Chondrocyte (in vitro differentiated cells): ENCODE measurements at places on chromosomes 11 and 22.

GRCh38 chr11:116352881-116353280 is 419.9 kb downstream of the BUD13 start:
- no peak for DNase-seq

DNA sequence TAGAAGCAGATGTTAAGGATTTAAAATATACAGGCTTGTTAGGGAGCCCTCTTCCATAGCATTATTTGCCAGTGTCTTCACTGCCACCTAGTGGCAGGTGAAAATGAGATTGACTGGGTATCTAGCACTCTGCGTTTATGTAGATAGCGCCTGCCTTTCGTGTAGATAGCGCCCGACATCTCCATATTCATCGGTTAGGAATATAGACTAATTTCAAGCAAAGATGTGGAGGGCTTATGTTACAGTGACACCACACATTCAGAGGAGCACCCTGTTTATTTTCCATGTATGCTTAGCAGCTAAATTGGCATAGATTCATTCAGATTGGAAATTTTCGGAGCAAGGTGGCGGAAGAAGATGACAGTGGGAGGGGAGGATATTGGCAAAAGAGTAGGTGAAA is 72.0 kb downstream of the SLC5A12 start:
- no peak for DNase-seq

- DNase-seq = no peak
Measured at GRCh38 chr11:17518366-17518765, 25.9 kb downstream of the USH1C start.

DNA sequence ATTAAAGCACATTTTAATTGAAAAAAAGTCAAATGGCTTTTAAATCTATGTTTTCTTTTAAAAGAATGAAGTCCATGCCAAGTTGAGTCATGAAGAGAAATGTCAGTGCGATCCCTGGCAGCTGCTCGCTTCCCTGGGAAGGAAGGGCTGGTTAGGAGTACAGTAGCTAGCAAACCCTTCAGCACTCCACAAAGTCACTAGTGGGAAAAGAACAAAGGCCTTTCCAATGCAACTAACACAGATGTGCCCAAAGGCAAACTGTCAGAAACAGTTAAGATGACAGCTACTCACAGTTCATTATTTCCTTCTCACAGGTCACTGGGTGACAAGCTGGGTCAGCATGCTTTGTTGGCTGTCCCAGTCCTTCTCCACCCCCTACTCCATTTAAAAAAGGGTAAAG is 308.7 kb downstream of the DCDC1 start:
- DNase-seq = no peak

GRCh38 chr11:70935006-70935768 is 317.2 kb downstream of the SHANK2 start:
- no peak for DNase-seq

- peak; percentile 79 for DNase-seq
Measured at GRCh38 chr11:98566978-98567377, 453.8 kb upstream of the CNTN5 start.

- peak; percentile 56 for DNase-seq
Measured at GRCh38 chr11:69949327-69949726, 128.8 kb upstream of the ANO1 start.

GRCh38 chr11:133712051-133712560 is 133.2 kb downstream of the SPATA19 start:
- DNase-seq = no peak

- DNase-seq = no peak
Measured at GRCh38 chr22:25495285-25495684, 69.2 kb upstream of the GRK3 start.

DNA sequence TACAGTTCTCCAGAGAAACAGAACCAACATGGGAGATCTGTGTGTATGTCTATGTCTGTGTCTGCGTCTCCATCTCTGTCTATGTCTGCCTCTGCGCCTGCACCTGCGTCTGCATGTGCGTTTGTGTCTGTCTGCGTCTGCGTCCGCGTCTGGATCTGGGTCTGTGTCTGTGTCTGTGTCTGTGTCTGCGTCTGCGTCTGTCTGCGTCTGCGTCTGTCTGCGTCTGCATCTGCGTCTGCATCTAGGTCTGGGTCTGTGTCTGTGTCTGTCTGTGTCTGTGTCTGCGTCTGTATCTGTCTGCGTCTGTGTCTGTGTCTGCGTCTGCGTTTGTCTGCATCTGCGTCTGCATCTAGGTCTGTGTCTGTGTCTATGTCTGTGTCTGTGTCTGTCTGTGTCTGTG is 88.4 kb upstream of the SLC22A12 start:
- DNase-seq = no peak

DNA sequence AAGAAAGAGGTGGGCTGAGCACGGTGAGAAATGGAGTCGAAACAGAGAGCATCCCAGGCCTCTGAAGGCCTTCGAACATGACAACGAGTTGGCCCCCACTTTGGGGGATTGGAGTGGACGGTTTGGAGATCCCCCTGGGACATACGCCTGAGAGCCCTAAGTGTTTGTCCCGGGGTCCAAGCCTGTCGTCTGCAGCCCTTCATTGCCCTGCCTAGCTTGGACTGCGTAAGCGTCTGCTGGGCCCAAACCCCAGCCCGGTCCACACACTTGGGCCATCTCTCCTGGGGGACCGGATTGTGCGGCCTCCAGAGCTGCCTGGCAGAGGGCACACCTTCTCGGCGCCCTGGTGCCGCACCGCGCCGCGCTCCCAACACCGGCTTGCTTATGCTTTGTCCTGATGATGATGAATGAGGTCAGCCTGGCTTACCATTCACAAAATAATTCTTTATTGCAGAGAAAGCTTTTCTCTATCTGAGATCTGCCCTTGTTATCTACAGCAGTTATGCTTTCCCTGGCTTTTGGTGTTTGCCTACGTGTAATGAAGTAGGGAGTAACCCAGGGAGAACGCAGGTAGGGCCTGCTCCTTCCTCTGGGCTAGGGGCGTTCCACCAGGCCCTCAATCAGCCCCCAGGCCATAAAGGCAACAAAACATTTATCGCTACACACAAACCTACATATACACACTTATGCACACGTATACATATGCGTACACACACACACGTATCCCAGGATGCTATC is 85.9 kb upstream of the PPARA start:
- DNase-seq = peak; percentile 65

GRCh38 chr11:74577624-74578396 is 14.6 kb upstream of the POLD3 start:
- no peak for DNase-seq

- DNase-seq = no peak
Measured at GRCh38 chr11:84425673-84426072, 1139.5 kb upstream of the CCDC90B start.

GRCh38 chr11:65726660-65727059 is 6.1 kb upstream of the RNASEH2C start:
- no peak for DNase-seq

- DNase-seq = no peak
Measured at GRCh38 chr11:127506126-127506525, 505.6 kb upstream of the KIRREL3 start.

DNA sequence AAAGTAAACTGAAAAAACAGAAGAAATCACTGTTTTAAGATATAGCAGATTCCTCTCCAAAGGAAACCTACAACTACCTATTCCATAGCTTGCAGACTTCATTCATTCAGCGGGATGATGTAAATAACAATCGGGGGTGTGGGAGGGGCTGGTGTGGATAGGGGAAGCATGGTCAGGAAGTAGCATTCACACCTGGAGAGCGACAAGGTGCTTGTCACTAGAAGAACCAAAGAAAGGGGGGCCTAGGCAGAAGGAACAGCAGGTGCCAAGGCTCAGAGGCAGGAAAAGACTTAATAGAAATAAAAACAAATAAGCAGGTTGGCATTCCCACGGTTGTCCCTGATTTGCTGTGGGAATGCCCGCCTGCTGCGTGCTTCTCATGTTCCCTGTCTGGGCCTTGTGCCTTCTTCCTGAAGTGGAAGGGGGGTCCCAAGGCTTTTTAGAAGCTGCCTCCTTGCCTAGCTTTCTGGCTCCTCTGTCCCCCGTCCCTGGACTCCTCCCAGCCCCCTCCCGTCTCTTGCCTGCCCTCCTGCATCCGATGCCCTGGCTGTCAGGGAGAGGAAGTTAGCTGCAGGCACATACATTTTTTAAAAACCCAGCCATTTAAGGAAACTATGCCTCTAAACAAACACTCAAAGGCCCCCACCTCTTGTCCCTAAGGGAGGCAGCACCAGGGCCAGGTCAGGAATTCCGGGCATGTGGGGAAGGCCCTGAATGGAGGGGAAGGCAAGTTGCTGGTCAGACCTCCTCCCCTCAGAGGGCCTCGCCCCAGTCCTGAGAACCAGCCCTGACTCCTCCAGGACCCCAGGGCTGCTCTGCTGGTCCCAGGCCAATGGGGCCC is 54.7 kb upstream of the PRDM11 start:
- no peak for DNase-seq

- DNase-seq = no peak
Measured at GRCh38 chr11:82355313-82355823, 378.3 kb downstream of the FAM181B start.

- no peak for DNase-seq
Measured at GRCh38 chr11:81007046-81007445, 1566.2 kb upstream of the TENM4 start.

GRCh38 chr11:27482793-27483192 is 10.2 kb upstream of the LGR4 start:
- DNase-seq = no peak

- DNase-seq = peak; percentile 30
Measured at GRCh38 chr11:126405374-126405773, 49.9 kb downstream of the ST3GAL4 start.

DNA sequence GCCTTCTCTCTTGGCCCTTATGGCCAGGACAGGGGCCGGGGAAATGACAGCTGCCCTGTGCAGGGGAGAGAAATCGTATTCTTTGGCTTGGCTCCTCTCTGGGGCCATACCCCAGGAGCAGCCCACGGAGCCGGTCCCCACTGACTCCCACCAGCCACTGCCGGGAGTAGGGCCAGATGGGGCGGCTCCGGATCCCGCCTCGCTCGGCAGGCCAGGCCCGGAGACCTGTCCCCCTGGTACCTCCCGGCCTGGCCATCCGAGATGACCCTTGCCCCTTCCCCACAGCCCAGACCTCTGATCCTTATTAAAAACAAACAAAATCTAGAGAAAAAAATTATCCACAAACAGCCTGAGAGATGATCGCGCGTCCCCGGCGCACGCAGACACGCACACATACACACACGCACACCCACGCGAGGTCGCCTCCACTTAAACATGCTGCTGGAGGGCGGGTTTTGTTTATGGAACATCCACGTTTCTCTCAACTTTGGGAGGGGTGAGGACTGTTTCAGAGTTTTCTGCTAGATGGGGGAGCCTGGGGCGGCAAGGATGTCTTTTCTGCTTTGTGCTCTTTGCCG is 59.1 kb downstream of the IGLL1 start:
- DNase-seq = peak; percentile 77

GRCh38 chr11:19978668-19979518 is 181.4 kb downstream of the DBX1 start:
- no peak for DNase-seq

DNA sequence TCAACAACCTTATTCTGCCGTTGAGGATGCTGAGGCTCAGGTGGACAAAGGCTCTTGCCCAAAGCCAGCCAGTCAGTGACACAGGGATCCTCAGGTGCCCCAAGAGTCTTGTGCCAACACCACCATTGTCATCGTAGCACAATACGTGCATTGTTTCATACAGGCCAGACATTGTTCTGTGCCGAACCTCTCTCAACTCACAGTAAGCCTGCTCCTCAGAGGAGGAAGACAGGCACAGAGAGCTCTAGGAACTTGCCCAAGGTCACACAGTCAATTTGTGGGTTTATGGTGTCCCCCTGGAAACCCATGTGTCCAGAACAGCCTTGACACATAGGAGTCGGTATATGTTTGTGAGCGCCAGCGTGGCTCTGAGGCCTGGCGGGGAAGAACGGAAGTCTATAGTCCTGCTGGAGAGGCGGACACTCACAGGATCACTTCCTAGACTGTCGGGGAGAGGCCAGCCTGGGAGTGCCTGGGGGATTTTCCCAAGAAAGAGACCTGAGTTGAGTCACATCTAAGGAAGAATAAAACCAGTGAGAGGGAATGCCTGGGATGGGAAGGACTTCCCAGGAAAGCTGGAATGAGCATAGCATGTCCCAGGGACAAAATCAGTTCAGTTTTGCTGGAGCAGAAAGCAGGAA is 20.2 kb downstream of the LIF start:
- DNase-seq = no peak

GRCh38 chr11:122031813-122032212 is 84.2 kb downstream of the BLID start:
- DNase-seq = no peak

DNA sequence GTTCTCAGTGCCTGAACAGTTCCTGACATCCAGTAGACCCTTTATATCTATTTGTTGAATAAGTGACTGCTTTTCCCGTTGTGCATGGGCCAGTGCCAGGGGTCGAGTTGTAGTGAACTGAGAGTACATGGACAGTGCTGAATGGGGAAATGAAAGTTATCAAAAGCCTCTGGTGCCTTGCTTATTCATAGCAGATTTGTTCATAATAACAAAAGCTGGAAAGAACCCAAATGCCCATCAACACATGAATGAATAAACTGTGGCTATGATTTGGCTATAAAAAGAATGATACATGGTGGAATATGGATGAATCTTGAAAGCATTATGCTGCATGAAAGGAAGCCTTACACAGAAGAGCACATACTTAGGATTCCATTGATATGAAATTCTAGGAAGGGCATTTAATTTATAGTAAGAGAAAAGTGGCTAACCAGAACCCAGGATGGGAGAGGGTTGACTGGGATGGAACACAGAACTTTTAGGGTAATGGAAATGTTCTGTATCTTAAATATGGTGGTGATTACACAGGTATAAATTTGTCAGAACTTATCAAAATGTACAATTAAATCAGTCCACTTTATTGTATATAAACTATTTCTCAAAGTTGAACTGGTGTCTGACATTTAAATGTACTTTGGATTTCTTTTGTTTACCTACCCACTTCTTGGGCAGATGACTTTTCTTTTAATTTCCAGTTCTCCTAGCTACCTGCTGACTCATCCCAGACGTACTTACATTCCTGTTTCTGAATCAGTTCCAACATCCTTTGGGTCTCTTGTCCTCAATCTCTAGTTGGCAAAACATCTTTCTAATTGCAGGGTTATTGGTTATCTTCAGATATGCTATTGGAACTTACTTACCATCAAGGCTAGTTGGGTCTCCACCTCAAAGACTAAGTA is 42.8 kb downstream of the PACS1 start:
- DNase-seq = no peak

DNA sequence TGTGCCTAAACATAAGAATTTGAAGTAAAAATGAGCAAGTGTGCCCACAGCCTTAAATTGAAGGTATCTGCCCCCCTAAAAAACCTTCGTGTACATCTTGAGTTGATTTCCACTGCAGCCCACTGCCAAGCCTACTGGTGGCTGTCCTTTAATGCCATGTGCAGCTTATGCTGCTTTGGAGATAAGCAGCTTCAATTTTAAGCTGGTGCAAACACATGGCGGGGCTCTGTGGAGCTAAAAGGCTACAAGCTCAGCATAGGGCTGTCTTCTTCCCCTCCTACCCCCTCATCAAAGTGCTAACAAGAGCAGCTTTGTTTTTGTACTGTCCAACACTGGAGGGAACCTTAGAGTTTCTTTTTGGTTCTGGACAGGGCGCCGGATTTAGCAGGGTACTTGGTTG is 128.5 kb upstream of the LMO1 start:
- DNase-seq = no peak

DNA sequence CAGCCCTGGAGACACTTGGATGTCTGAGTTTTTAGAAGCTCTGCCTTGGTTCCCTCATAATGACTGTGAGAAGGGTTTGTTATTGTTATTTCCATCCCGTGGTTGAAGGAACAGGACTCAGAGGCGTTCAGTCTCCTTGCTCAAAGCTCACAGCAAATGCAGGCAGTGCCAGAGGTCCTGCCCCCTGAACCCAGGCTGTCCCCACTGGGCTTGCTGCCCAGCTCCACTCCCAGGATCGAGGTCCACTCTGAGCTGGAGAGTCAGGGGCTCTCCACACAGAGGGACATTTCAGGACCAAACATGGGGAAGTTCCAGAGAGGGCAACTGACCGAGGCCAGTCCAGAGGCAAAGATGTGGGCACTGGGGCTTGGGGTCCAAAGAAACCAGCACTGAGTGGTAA is 14.8 kb downstream of the FGF4 start:
- no peak for DNase-seq
